ENCODE measurements at places on chromosomes 3 and 15. TPM values are rescaled to one million over a fixed set of nuclear protein-coding genes. Genes with fewer than 3 reads are reported as not detected.

- DNase-seq: no peak
Measured at GRCh38 chr3:122004107-122004506, 17.9 kb downstream of the ILDR1 start.

GRCh38 chr15:31840849-31841476, 189.4 kb upstream of the CHRNA7 start:
- no peak for DNase-seq

- DNase-seq: no peak
Measured at GRCh38 chr3:126509597-126510307, 7.8 kb downstream of the UROC1 start.

- DNase-seq: no peak
Measured at GRCh38 chr3:94996743-94997142, 933.9 kb downstream of the NSUN3 start.

GRCh38 chr3:197516517-197516889, 39.3 kb downstream of the BDH1 start:
- DNase-seq: no peak

DNA sequence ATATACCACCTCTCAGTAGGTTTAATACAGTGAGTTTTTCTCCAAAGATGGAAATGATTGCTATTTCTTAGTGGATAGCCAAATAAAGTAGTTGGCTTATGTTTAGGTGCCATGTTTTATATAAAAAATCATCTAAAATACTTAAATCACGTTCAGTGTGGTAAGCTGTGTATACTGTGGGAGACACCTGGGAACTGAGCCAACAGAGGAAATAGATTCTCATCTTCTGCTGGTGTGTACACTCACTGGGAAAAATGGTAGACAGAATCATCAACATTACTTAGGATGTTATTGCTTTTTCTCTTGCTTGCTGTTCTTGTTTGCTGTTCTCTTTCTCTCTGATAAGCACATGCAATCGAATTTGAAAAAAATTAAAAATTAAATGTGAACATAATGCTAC, 112.6 kb upstream of the MB21D2 start:
- DNase-seq: no peak

GRCh38 chr3:35638251-35638979, 910 bp upstream of the ARPP21 start:
- DNase-seq: no peak

The SLC33A1 gene
- polyA plus RNA-seq: 49.3 TPM

The KLF13 gene
- polyA plus RNA-seq: 72.0 TPM
